Urinary bladder (tissue), 4 donors: ENCODE measurements at places on chromosomes 2 and 18.

- no peak for DNase-seq
These were observed 926.9 kb downstream of the TSN start for GRCh38 chr2:122682356-122682755.

- no peak for DNase-seq
These were observed 499.7 kb downstream of the PTH2R start for GRCh38 chr2:208906330-208906729.

- DNase-seq: no peak
These were observed 204.6 kb downstream of the SH3RF3 start for GRCh38 chr2:109333414-109334210.

DNA sequence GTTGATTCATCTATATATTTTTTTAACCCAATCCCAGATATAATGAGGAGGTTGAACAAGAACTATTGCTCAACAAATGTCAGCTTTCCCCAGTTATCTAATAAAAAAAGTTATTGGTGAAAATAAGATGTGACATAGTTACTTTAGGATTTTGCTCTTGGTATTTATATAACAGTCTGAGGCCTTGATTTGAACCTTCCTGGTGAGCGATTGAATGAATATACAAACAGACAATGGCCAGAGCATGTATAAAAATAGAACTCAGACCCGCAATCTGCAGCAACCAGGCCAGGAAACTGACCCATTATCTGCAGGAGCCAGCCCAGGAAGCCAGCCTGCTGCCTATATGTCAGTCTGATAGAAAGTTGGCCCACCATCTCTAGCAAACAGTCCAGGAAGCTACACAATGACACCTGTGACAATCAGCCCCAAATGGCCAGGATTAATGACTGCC lies 81.6 kb downstream of the HS6ST1 start:
- DNase-seq: no peak

DNA sequence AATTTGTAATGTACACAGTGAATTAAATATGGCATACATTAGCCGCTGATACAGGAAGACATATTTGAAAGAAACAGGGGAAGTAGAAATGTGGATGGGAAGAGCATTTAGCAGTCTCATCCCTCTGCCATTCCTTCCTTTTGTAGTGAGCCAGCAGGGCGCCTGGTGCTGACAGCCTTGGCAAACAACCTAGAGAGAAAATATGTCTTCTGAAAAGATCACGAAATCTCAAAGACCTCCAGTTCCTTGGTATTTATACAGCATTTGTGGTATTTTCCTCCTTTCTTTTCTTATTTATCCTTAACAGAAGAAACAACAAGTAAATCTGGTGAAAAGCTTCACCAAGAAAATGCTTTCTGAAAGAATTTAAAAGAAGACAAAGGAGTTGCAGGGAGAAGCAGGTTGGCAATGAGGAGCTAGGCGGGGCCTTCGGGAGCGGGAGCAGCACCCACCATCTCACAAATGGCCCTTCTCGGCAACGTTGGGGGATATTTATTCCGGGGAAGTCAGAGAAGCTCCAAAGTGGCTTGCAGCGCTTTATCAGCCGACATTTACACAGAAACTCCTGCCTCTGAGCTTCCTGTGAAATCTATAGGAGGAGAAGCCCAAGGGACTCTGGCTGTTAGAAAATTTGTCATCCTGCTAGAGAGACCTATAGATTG lies 406.1 kb upstream of the NRP2 start:
- no peak for DNase-seq

DNA sequence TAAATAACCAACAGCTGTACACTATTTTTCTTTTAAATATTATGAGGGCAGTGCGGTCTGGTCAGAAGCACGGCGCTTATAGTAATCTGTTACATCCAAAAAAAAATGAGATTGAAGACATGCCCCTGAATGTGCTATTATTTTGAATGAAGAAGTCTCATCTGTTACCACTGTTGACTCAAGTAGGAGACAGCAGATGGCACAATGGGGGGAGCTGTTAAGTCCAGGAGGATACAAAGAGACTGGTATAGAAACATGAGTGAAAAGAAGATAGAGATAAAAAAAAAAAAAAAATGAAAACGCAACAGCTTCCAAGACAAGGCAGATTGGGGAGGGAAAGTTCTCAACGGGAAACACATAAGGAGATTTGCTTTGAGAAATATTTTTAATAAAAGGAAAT lies 425.5 kb upstream of the PKDCC start:
- DNase-seq: no peak

DNA sequence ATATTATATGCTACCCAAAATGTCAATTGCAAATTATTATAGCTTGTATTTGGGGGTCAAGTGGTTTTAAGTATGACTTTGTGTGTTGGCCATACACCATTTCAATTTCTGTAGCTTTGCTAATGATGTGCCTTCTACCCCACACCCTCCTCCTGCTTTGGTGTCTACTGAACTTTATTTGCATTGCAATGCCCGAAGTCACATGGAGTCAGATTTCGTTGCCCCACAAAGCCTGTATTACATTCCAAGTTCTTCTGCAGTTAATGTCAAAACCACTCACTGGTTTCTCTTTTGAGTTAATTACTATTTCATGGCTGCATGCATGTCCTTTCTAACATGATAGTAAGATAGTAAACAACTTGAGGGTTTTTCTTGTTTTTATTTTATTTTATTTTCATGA lies 528.9 kb downstream of the RIT2 start:
- no peak for DNase-seq
